ENCODE measurements at places on chromosomes 2 and 18.
A peak's percentile ranks its signal among the peaks of the same experiment; 100 is the strongest.

DNA sequence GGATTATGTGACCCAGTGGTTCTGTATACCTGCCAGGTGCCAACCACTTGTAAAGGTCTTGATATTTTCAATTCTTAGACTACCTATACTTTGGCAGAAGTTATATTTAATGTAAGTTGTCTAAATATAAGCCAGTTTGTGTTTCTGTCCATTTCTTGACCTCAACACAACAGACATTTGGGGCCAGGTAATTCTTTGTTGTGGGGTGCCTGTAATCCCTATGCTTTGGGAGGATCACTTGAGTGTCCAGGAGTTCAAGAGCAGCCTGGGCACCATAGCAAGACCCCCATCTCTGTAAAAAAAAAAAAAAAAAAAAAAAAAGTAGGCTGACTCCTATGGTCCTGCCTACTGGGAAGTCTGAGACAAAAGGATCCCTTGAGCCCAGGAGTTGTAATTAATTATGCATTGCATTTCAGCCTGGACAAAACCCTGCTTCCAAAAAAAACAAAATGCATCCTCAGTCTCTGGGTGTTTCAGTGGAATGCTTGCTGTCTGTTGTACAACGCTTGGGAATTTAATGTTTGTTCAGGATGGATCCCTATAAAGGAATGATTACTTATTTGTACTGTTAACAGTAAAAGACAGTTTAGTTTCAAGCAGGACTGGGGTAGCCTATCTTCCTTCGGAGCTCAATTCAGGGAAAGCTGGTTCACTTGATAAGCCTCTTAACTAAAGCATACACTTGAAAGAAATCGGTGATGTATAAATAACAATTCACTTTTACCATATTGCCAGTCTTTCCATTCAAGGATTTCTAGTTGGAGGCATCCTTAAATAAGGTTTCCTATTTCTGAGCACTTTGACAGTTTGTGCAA lies 3.4 kb downstream of the RPS27A start:
- DNase-seq = no peak

DNA sequence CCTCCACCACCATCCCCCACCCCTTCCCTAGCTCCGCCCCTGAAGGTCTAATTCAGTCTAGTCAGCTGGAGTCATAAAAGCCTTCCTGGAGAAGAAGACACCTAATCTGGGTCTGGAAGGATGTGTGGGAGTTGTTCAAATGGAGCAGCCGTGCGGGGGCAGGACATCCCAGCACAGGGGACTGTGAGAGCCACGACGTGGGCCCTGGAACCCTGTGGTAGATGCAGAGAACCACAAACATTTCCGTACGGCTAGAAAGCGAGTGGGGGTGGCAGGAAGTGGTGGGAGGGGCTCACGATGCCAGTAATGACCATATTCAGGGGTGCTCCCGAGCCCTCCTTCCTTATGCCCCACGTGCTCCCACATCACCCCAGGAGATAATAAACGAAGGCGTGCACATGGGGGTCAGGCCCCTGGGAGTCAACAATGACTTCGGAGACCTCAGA lies 20.9 kb upstream of the COL6A3 start:
- peak; percentile 52 for DNase-seq

GRCh38 chr2:29105375-29105774 lies 9.8 kb upstream of the CLIP4 start:
- DNase-seq = no peak

DNA sequence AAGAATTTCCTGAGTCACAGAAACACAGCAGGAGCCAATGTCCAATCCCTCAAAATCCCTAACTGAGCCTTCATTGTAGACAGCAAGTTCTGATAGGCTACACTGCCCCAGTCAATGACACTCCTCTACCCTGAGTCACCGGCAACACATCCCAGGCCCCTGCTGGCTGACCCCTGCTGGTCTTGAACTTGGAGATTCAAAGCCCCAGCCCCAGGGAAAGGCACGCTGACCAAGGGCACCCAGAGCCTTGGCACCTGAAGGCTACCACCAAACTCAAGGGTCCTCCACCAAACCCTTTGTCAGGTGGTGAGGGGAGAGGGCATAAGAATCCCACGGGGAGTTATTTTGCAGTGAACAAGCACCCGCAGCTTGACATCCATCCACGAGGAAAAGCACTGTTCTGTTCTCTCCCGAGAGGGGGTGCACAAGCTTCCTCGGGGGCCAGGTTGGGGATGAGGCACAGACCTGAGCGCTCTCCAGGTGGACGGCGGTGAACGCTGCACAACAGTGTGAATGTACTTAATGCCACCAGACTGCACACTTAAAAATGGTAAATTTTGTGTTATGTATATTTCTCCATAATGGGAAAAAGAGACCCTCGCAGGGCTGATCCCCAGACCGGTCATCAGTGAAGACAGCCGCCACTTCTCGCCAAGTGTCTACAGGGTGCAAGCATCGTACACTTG lies 46.9 kb downstream of the TFCP2L1 start:
- DNase-seq = no peak

DNA sequence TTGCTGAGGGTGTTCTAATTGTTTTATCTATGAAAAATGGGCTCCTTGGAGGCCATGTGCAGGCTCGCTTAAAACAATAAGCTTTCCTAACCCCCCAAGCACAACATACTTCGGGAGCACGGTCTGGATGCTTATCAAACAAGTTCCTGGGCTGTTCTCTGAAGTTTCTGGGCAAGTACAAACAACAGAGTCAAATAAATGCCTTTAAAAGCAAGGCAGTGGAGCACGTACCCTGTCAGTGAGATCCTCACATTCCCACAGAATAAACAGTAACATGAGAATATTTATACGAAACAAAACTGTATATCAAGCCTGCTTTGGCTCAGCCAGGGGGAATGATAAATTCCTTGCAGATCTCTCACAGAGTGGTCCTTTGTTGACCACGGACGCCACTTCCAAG lies 44.8 kb downstream of the FTCDNL1 start:
- no peak for DNase-seq

GRCh38 chr2:64937687-64938491 lies 51.3 kb upstream of the SLC1A4 start:
- no peak for DNase-seq

- no peak for DNase-seq
Measured at GRCh38 chr2:169095621-169096105, 26.3 kb downstream of the DHRS9 start.

- DNase-seq = no peak
Measured at GRCh38 chr2:232621186-232621585, 12.2 kb upstream of the EFHD1 start.

DNA sequence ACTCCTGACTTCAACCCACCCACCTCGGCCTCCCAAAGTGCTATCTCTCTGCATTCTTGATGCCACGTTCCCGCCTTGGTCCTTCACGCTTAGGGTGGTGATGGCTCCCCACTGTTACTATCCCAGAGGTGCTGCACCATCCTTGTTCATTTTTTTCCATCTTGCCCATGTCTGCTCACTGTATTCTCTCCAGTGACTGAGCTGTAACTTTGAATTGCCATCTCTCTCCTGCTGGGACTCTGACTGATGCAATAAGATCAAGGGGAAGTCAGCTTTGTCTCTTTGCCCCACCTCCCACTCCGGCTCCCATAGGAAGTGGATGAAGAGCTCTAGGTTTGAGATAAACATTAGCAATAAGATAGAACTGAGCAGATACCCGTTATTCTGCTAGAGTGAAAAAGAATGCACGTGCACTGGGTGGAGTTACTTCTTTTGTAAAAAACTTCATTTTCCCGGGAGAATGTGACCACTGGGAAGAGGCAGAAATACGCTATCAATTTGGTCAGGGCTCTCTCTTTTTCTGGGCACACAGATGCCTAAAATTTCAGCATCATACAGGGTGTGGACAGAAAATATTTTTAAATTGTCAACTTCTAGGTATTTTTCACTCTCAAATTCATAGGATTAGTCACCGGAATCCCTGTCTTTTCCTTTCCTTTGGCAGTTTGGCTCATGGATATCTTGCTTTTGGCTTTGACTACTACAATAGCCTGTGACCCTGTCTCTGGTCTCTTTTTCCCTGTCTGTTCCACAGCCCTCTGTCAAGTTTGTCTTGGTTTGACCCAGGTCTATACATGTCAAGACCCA lies 105.4 kb downstream of the POLR1A start:
- peak; percentile 49 for DNase-seq

DNA sequence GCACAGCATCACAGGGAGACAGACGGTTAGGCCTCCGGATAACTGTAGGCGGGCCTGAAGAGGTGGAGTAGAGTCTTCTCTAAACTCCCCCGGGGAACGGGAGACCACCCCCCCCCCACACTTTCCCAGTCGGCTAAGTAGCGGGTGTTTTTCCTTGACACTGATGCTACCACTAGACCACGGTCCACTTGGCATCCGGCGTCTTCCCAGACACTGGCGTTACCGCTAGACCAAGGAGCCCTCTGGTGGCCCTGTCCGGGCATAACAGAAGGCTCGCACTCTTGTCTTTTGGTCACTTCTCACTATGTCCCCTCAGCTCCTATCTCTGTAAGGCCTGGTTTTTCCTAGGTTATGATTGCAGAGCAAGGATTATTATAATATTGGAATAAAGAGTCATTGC lies 25.7 kb upstream of the NCL start:
- DNase-seq = no peak
